NCI-H1092 treated with DMSO at 0.1 percent for 48 hours (cell line): ENCODE measurements at places on chromosomes 7 and 10.

DNA sequence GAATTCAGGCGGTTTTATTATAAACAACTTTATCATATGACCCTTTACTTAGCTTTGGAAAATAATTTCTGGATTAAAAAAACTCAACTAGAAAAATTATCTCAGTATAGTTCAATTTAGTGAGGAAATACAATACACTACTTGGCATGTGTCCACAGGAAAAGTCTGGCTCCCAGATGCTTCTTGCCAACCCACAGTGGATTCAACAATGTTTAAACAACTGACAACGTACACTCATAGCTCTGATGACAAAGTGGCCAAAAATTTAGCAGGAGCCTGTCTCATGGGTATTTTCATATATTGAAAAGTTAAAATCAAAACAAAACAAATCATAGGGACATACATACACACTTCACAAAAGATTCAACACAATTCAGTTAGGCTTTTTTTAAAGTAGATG is 158.8 kb downstream of the SKAP2 start:
- DNase-seq: peak; percentile 91

DNA sequence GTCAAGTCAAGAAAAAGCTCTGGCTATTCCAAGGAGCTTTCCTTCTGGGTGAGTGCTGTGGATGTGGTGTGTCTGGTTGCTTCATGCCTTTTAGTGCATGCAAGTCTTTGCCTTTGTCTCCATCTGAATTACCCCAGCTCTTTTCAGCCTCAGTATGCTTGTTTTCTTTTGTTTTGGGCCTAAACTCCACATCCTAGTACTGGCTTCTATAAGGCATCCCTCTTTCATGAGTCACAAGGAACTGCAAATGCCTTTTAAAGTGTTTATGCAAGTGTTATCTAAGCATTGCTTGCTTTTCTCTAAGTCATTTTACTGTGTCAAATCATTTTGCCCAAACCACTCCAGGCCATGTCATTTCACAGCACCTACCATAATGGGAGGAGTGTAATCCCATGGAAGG is 132.1 kb downstream of the PLCE1 start:
- DNase-seq: no peak

DNA sequence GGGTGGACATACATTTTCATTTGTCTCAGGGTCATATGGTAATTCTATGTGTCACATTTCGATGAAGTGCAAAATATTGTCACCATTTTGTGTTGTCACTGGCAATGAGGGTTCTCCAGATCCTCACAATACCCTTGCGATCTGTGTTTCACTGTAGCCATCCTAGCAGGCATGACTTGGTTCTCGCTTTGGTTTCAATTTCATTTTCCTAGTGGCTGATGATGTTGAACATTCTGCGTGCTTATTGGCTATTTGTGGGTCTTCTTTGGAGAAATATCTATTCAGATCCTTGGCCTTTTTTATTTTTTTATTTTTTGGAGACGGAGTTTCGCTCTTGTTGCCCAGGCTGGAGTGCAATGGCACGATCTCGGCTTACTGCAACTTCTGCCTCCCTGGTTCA is 24.8 kb upstream of the MNX1 start:
- no peak for DNase-seq

GRCh38 chr7:149799397-149800168 is 26.2 kb upstream of the ZNF467 start:
- peak; percentile 15 for DNase-seq

GRCh38 chr10:128568990-128569945 is 443.0 kb upstream of the MKI67 start:
- no peak for DNase-seq

DNA sequence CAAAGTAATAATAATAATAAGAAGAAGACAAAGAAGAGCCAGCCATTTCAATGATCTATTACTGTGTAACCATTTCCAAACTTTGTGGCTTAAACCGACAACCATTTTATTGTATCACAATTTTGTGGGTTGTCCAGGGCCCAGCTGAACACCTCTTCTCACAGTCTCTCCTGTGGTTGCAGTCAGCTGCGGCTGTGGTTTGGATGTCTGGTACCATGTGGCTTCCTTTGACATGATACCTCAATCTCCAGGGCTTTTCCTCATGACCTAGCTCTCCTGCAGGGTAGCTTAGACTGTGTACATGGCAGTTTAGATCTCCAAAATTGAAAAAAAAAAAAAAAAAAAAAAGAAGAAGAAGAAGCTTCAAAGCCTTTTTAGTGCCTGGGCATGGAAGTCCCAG is 72.6 kb upstream of the NFKB2 start:
- DNase-seq: no peak

GRCh38 chr7:69149804-69150782 is 448.2 kb upstream of the AUTS2 start:
- DNase-seq: no peak

GRCh38 chr10:12191715-12192114 is 4.0 kb downstream of the NUDT5 start:
- DNase-seq: no peak

GRCh38 chr7:46651561-46652088 is 730.6 kb upstream of the IGFBP3 start:
- no peak for DNase-seq
